ENCODE measurements at places on chromosomes 1 and 21. TPM values are rescaled to one million over a fixed set of nuclear protein-coding genes. Genes with fewer than 3 reads are reported as not detected.

The C8B gene
- not detected for total RNA-seq

The RGS7 gene
- not detected for total RNA-seq

The B3GALNT2 gene
- total RNA-seq = 19.4 TPM

The BMP8A gene
- total RNA-seq = not detected

The NHLH1 gene
- not detected for total RNA-seq

The ADAMTS5 gene
- total RNA-seq = 155 TPM

The RUNX3 gene
- 1.5 TPM for total RNA-seq

The SHISA4 gene
- total RNA-seq = 15.7 TPM

The PTCH2 gene
- 0.66 TPM for total RNA-seq

The TNFSF4 gene
- 1.5 TPM for total RNA-seq
